Activated CD4-positive, CD25-positive, alpha-beta regulatory T cell treated with anti-CD3 and anti-CD28 coated beads, Interleukin-2, amount 50 U/mL, for 24 hours (primary cell): ENCODE measurements at places on chromosomes 7 and 10.
A peak's percentile ranks its signal among the peaks of the same experiment; 100 is the strongest.

DNA sequence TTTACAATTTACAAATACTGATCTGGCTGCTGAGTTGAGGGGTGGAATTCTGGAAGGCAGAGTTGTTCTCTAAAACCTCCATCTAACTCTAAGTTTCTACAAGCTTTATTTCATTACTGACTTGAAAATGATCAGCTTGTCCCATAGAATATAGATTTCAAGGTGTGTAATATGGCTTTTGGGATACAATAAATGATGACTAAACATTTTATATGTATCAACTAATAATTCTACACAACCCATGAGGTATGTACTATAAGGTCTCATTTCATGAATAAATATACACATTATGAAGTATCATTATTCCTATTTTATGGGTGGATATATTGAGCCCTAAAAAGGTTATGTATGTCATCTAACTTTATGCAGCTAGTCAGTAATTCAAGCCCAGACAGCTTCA, 1214.3 kb upstream of the SORCS1 start:
- no peak for ATAC-seq

DNA sequence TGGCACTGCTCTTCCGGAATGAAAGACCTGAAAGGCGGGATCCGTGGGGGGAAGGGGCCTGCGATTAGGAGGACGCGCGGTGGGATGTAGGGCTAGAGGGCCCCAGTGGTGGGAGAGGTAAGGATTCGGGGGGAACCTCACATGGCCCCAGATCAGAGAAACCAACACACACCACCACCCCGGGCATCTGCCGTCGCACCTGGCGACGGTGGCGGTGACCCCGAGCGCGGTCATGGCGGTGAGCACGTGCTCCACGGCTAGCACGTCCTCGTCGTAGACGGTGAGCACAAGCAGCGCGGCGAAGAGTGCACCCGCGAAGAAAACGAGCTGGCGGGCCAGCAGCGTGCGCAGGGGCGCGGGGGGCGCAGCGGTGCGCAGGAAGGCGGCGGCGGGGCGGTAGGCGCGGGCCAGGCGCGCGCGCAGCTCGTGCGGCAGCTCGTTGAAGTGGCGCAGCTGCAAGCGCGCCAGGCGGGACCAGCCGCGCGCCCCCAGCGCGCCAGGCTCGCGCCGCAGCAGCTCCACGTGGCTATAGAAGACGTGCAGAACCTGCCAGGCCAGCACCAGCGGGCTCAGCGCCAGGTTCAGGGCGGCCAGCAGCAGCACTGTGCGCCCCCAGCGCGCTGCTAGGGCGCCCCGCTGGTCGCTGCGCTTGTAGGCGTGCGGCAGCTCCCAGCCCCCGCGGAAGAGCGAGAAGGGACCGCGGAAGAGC, 5.7 kb downstream of the ATG9B start:
- ATAC-seq, result peak; percentile 43

DNA sequence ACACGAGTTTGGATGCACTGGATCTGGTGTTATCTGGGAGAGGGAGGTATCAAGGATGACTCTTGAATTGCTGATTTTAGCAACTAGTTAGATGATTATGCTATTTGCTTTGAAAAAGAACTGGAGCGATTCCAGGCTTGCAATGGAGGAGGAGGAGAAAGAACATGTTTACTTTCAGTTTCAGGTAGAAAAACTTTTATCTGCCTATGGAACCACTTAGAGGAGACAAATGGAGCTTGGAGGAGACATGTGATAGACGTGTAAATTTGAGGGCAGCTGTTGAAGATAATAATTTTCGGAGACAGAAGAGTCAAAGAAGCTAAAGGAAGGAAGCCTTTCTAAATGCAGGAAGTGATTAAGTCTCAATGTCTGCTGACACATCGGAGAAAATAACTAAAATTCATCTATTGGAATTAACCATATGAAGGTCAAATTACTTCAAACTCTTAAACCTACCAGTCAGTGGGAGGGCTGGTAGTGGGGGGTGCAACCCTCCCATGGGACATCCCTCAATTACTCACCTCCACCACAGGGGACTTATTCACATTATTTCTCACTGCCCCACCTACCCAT, 56.4 kb upstream of the GNAI1 start:
- peak; percentile 65 for ATAC-seq

DNA sequence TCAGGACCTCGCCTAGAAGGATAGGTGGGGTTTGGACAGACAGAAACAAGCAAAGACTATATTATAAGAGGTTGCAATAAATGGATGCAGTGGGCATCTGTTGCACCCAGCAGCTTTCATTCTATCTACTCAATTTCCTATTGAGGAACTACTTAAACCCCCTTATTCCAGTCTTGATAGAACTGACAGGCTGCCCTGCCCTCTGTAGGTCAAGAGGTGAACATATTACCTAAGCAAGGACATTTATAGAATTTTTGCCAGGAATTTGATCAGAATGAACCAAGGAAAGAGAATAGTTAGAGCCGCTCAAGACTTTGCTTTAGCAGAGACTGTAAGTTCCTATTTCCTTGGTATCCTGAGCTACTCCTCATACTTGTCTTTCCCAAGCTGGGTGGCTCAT, 9.5 kb downstream of the VTI1A start:
- ATAC-seq, result no peak

DNA sequence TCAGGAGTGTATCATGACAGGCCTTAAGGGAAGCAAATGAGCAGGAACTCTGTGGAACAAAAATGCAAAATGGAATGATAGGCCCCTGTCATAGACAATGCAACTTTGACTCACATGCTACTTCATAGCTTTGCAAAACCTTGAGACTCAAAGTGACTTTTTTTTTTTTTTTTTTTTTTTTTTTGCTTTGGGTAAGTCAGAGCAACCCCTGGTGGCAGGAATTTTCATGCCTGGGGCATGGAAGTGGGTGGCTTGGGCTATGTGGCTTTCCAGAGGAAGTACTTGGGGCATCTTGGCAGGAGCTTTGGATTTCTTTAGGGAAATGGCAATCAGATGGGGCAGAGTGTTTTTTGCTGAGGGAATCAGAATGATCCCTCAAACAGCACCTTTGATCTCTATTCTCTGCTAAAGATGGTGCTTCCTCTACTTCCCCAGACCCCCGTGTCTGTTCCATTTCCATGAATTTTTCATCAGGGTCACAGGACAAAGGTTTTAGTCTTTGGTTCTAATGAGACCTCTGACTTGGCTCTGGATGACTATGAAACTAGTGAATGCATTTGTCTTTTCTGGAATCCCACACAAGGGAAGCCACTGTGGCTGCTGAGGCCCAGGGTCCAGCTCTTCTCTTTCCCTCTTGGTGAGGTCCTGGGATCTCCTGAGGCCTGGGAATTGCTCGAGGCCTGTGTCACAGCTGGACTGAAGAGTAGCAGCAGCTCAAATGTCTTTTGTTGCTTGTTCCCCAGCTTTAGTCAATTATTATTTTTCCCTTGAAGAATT, 62.8 kb downstream of the TACC2 start:
- no peak for ATAC-seq

GRCh38 chr10:114685456-114685855, 27.4 kb upstream of the ABLIM1 start:
- no peak for ATAC-seq

DNA sequence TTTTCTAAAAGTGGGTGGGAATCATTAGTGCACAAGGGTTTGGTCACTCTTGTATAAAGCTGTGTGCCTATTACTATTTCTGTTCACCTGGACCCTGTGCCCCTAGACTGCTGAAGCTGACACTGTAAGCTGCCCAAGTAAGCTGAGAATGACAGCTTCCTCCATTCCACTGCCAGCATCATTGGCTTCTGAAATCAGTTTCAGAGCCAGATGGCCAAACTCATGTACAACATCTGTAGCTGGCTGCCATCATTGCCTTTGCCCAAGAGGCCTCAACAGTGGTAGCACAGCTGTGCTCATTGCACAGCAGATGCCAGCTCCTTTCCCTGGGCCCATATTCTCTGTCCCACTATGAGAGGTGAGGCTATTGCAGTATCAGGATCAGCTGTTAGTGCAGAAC, 165.7 kb downstream of the CPEB3 start:
- no peak for ATAC-seq
